ENCODE measurements at places on chromosomes 2 and 18.

GRCh38 chr2:16036951-16037350 lies 96.6 kb downstream of the MYCN start:
- no peak for DNase-seq

DNA sequence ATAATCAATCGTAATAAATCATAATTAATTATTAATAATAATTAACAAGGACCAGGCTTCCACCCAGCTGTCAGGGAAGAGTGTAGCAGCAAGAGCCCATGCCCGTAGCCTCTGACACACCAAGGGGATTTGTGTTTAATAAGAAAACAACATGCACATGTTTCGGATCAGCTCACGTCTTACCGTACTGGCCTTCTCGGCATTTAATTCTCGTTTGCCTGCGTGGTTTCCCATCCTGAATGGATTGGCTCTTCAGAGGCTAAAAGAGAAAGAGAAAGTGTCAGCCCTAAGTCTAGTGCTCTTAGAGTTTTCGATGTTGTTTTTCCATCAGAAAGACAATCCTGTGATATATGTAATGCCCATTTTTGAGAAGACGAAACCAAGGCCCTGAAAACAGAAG lies 27.6 kb downstream of the MBP start:
- DNase-seq = no peak

DNA sequence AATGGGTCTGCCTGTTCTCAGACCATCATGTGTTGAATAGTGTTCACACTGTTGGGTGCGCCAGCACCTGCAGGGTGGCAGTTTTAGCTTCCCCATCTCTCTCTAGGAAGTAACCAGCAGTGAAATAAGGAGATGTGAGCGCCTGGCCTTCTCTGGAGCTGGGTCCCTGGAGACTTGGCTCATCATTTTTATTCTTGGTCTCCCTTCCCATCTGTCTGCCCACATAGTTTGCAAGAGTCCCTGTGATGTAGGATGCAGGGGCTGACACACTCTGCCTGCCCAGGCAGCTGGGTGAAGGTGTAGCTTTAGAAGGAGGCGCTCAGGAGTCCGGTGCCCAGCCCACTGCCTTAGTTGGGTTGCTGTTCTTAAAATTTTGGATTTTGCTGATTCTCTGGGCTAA lies 172.2 kb downstream of the LDLRAD4 start:
- no peak for DNase-seq

DNA sequence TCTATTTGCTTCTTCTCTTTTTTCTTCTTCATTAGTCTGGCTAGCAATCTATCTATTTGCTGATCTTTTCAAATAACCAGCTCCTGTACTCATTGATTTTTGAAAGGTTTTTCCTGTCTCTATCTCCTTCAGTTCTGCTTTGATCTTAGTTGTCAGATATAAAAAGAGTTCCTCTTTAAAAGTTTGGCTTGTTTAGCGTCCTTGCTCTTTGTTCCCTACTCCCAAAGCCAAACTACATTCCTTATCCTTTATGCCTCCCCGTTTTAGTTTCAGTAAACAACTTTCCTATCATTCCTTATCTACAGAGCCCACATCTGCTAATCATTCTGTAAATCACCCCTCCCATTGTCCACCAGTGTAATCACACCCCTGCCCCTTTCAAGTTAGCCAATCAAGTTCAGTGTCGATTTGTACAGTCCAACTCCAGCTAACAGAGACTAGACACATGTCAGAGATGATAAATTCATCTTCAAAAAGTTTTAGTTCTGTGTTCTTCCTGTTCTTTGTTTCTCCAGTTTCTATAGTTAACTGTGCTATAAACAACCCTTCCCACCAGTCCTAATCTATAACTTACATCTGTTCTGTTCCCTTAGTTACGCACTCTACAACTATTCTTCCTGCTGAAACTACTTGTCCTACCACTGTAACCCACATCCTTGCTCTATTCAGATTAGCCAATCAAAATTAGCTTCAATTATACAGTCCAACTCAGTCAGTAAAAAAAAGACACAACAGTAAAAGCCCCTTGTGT lies 44.4 kb downstream of the TFPI start:
- DNase-seq = peak; percentile 56

GRCh38 chr2:192585418-192585817 lies 390.7 kb upstream of the TMEFF2 start:
- no peak for DNase-seq

DNA sequence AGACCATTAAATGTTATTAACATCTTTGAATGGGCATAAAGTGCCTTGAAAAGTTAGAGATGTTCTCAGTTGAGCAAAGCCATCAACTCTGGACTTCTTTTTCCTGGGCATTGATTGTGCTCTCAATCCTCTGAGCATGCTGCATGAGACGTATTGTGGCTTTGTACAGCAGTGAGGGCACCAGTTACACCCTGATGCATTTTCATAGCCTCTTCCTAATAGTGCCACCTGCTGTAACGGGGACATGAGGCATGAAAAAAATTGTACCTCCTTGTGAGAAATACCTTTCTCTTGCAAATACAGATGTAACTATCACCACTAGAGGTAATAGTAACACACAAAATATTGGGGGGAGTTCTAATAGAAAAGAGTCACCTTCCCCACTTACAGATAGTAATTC lies 697.5 kb downstream of the TMEM182 start:
- DNase-seq = no peak

GRCh38 chr18:13136904-13137669 lies 81.5 kb upstream of the LDLRAD4 start:
- DNase-seq = peak; percentile 33

DNA sequence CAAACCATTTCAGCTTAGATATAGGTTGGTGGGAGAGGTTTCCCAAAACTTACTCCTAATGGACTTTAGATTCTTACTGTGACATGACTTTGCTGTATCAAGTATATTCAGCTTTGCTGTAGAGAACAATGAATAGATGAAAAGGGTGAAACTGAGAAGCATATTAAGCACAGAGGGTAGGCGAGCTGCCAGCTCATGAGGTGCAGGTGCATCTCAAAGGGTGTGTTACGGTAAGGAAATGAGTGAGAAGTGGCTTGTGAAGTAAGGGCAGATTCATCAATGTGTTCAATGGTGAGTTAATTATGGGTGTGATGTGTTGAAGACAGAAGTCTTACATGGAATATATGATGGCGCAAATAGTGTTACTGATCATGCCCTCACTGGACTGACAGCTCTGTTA lies 49.3 kb downstream of the CD8B2 start:
- DNase-seq = no peak

- DNase-seq = no peak
Measured at GRCh38 chr2:145845207-145845894, 1325.4 kb upstream of the ZEB2 start.

DNA sequence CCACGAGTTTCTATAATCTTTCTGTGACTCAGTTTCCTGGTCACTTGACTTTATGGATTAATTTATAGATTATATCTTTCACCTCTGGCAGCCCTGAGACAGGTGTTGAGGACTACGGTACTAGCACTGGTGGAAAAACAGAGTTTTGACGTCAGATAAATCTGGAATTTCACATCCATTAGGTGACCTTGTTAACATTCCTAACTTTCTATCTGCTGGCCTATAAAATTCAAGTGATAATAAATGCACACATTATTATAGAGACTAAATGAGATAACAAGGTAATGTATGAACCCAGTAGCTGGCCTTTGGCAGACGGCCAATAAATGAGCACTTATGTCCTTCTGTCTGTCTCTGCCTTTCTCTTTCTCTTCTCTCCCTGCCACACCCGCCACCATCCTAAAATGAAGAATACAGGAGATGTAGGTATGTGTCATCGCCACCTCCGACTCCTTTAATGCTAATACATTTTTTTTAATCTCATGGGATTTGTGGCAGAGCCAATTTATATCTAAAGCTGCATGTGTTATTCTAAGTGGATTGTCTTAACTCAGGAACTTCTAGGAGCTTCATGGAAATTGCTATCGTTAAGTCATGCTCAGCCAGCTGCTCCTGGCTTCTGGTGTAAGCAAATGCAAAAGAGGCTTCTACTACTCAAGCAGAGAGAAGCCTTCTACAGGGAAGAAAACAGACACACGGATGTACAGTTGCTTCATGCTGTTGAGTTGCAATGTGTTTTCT lies 2.3 kb downstream of the TM4SF20 start:
- DNase-seq = no peak

GRCh38 chr2:239706367-239706766 lies 305.5 kb upstream of the HDAC4 start:
- no peak for DNase-seq

DNA sequence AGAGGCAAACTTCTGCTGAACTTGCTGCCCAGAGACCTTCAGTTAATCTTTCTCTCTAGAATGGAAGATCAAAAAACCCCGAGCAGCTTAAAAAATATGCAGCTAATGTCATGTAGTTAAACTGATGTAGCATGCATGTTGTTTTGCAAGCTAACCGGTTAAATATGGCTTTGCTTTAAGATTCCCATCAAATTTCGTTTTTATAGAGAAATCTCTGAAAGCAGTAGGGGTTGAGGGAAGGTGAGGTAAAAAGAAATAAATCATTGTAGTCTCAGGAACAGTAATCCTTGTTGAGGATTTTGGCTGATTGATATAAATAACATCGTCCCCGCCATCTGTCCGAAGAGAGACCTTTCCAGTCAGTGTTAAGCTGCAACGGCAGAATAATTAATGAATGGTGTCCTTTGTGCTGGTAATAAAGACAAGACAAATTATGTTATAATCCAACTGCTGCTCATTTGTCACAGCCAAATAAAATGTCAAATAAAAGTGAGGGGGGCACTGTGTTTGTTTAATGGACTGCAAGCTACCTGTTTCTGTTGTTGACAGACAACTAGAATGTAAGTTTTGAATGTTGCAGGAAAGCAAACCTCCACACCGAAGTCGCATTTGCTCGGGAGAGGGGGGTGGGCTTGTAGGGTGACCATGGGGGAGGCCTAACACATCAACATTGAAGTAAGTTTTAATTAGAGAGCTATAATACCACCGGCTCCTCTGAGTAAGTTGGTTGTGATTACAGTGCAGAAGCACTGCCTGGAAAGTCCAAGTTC lies 555.5 kb downstream of the ARHGAP15 start:
- DNase-seq = no peak

- no peak for DNase-seq
Measured at GRCh38 chr2:189226017-189226416, 46.5 kb upstream of the COL5A2 start.

DNA sequence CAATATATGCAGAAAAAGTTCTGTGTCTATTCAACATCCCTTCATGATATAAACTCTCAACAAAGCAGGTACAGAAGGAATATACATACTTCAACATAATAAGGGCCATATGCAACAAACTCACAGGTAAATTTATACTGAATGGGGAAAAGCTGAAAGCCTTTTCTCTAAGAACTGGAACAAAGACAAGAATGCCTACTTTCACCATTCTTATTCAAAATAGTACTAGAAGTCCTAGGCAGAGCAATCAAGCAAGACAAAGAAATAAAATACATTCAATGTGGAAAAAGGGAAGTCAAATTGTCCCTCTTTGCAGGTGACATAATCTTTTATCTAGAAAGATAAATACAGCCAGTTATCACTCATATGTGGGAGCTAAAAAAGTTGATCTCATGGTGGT lies 116.3 kb downstream of the ACVR1 start:
- no peak for DNase-seq

DNA sequence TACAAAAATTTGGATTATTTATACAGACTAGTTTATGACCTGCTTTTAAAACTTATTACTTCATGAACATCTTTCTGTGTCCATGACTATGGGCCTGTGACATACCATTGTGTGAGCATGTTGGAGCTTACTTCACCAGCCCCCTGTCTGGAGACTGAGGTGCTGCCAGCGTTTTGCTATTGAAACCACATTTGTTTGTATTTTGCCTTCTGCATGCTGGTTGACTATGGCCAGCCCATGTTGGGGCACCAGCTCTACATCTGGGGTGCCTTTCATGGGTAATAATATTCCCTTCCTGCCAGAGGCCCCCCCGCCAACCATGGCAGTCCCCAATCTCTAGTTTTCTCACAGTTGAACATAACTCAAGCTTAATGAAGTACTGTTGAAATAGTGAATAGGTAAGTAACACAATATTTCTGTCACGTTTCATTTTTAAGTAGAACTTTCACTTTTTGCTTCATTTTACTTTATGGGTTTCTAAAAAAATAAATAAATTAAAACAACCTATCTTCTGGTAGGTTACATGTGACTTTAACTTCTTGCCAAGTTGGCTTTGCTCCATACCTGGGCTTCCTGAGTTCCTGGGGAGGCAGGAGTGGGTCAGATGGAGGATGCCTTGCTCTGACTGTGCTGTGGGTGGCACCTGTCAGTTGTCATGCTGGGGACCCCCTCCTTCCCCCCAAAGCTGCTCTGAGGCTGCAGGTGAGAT lies 63.9 kb downstream of the DGKD start:
- no peak for DNase-seq

GRCh38 chr2:176124947-176125771 lies 2.6 kb downstream of the HOXD9 start:
- no peak for DNase-seq

DNA sequence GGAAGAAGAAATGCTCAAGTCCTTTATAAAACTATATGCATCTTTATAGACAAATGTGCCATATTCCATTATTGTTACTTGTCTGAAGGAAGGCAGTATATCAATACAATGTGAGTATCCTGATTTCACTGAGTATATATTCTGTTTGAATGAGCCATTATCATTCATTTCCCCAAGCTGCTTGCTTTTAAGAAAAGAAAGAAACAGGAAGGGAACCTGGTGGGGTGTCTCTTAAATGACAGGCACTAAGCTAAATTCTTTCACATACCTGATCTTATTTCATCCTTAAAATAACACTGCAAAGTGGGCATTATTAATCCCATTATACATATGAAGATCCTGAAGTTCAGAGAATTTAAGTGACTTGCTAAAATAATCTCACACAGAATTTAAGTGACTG lies 307.9 kb downstream of the SLC8A1 start:
- no peak for DNase-seq

Measured in KG1 (cell line).